ENCODE measurements at places on chromosomes 1 and 21.

DNA sequence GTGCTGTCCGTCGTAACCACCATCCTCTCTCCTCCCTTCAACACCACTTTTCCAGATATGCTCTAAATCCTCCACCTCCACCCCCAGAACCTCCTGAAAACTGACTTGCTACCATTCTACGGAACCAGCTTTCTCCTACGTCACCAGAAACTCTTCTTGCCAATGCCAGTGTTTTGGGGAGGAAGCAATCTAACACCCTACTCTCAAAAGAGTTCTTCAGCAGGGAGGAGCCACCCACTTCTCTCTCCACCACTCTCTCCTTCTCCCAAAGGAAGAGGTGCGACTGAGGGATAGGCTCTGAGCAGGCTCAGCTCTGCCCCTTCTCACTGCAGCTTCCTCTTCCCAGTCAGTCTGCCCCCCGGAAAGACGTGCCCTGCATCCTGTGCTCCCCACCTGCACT is 6.1 kb upstream of the S100A2 start:
- no peak for DNase-seq

DNA sequence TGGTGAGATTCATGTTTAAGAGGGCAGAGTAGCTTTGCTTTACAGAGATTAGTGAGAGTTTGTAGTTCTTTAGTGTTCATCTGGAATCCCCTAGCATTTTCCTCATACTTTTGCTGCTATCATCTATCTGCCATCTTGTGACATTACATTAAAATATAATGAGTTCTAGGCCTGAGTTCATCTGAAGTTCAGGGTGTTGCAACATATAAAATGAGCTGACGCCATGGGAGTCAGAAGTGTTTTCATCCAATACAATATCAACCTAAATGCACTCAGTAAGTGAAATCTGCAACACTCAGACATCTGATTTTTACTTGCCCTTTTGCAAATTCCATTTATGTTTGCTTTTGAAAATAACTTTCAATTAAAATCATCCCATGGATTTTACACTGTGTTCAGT is 153.8 kb downstream of the NTNG1 start:
- DNase-seq, result no peak

- no peak for DNase-seq
These were observed 28.4 kb upstream of the MEF2D start for GRCh38 chr1:156528875-156529425.

DNA sequence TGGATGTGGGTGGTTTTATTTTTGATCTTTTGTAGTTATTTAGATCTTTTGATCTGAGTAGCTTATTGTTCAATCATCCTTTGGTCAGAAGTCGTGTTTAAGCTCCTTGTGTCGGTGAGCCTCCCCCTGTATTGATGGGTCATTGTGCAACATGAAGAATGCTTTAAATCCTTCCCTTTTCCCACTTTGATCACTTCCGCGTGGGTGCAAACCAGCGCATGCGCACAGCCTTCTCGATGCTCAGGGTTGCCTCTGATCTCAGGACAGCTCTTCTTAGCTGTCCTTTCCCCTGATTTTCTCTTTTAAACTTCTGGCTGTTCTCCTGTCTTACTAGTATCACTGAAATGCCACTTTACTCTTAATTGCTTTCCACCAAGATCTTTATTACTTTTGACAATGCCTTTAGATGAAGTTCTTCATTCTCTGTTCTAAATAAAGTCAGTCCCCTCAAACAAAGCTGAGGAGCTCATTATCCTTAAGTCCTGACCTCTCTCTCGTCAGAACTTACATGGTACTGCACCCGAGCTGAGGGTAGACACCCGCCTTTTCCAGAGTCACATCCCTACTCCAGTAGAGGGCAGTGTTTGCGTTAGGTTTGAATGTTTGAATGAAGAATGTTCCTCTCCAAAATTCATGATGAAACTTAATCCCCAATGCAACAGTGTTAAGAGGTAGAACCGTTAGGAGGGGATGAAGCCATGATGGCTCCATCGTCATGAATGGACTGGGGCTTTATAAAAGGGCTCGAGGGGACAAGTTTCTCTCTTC is 547.9 kb upstream of the TMPRSS15 start:
- DNase-seq, result no peak

GRCh38 chr1:93750955-93751354 is 69.3 kb upstream of the BCAR3 start:
- DNase-seq, result no peak

GRCh38 chr21:38171723-38172344 is 85.0 kb upstream of the KCNJ15 start:
- no peak for DNase-seq

DNA sequence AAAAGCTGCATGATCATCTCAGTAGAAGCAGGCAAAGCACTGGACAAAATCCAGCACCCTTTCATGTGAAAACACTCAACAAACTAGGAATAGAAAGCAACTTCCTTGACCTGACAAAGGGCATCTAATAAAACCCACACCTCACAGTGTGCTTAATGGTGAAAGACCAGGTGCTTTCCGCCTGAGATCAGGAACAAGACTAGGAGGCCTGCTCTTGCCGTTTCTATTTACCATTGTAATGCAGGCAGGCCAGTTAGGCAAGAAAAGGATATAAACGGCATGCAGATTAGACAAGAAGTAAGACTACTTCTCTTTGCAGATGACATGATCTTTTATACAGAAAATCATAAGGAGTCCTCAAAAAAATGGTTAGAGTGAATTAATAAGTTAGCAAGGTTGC is 37.2 kb downstream of the SLC37A1 start:
- DNase-seq, result no peak

DNA sequence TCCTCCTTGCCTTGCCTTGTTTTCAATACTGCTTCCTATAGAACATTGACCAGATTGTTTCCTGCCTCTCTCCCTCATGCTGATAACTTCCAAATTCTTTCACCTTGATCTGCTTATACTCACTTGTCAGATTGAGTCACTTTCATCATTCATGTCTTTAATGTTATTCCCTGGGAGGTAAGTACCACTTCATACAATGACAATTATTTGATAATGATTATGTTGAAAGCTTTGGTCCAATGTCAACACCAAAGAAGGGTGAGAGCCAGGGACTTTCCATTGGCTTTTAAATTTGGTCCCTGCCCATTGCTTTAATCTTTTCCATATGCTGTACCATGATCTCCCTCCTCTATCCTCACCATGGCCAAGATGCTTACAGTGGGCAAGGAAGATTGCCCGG is 137.4 kb downstream of the SYT2 start:
- DNase-seq, result no peak

GRCh38 chr1:208019257-208019656 is 108.3 kb upstream of the CD34 start:
- no peak for DNase-seq

GRCh38 chr1:64484651-64485050 is 14.7 kb downstream of the CACHD1 start:
- DNase-seq, result no peak

- peak; percentile 69 for DNase-seq
These were observed 3.2 kb downstream of the GPR3 start for GRCh38 chr1:27395441-27396195.
